ENCODE measurements at places on chromosomes 5 and 9.

DNA sequence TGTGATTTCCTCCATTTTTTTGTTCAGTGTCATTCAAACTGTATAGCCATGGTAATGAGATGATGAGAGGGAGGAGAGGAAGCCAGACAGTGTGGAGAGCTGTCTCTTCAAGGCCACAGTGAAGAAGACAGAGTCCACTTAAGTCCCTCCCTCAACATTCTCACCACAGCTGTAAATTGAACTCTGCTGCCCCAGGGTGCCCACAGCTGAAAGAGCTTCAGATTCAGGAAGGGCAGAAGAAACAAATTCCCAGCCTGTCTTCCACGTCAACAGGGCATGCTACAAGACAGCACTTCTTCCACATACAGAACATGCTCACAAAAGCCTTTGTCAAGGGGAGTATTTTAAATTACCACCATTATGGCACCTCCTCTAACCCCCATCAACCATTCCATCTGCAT lies 100.4 kb downstream of the KLHL3 start:
- DNase-seq: no peak

- no peak for DNase-seq
Observed at GRCh38 chr9:99748676-99749075, 73.0 kb upstream of the NR4A3 start.

DNA sequence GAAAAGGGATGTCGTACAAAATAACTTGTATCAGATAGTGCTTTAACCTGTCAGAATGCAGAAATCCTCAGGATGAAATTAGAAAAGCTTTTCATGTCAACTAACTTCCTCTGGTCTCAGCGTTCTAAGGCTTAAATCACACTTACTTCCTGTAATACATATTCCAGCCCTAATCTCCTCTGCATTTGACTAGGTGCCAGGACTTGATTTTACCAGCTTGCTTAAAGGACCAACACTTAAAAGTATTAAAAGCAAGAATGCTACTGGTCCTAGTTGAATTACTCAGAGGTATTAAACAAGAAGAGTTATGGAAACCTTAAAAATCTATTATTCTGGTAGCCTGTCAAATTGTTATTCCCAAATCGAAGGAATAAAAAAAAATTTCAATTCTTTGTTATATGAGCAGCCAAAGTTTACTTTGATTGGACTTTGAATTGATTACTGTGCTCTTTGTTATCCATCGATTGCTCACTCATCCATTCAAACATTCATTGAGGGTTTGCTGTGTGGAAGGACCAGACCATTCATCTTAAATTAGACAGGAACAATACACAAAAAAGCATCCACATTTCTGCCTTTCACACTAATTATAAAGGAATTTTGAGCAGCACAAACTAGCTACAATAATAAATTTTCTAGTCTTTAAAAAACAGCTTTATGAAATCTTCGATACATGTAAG lies 108.7 kb downstream of the MUSK start:
- DNase-seq: no peak

DNA sequence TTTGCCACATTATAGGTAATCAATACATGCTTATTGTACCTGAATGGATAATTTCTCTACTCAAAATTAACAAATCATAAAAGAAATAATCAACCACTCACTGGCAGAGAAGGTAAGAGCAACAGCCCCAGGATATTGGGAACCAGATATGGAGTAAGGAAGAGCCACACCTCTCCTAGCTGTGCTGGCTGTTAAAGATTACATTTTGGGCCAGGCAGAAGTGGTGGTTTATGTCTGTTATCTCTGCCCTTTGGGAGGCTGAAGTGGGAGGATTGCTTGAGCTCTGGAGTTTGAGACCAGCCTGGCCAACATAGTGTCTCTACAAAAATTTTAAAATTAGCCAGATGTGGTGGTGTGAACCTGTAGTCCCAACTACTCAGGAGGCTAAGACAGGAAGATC lies 56.4 kb downstream of the BHMT start:
- no peak for DNase-seq

DNA sequence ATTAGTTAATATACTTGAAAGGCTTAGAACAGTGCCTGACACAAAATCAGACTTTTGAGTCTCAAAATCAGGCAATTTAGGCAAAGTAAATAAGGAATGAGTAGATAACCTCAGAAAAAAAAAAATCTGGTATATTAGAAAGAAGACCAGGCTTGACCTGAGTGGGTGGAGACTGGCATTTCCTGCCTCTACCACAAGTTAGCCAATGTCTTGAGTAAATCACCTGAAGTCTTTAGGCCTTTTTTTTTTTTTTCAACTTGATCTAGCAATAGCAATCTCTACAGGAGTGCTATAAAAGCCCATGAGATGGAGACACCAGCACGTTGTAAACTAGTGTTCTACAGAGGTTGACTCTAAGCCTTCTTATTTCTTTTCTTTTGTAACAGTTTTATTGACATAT lies 104.2 kb upstream of the RASEF start:
- no peak for DNase-seq
